ENCODE measurements at places on chromosomes 16 and 17.

DNA sequence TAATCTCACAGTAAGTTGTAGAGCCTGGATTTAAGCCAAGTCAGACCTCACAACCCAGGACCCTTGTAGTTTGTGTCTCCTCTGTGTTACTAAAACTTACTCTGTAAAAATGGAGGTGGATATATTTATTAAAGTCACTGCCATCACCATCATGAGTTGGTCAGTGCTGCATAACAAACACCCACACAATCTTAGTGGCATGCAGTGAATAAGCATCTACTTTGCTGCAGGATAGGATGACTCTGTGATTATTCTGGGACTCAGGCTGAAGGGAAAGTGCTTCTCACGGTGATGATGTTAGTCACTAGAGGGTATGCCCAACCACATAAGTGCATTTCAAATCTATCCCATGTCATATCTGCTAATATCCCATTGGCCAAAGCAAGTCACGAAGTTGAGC is 398.7 kb downstream of the XYLT1 start:
- DNase-seq, result no peak

- DNase-seq, result no peak
Measured at GRCh38 chr17:41692722-41693521, 4.2 kb downstream of the EIF1 start.

DNA sequence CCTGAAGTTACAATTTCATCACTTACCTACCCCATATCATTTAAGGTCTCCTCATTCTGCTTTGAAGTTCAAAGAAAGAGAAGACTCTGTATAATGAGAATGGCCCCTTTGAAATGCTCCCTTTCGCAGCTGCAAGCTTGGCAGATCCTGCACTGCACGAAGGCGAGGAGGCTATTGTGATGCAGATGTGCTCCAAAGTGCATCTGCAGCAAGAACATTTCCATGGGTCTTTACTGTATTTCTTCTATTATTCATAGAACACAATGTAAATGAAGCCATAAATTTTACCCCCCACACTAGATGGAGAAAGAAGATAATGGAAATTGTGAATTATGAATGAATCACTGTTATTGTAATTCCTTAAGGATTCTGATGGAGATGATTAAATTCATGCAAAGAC is 178.7 kb downstream of the CHD9NB start:
- DNase-seq, result no peak

DNA sequence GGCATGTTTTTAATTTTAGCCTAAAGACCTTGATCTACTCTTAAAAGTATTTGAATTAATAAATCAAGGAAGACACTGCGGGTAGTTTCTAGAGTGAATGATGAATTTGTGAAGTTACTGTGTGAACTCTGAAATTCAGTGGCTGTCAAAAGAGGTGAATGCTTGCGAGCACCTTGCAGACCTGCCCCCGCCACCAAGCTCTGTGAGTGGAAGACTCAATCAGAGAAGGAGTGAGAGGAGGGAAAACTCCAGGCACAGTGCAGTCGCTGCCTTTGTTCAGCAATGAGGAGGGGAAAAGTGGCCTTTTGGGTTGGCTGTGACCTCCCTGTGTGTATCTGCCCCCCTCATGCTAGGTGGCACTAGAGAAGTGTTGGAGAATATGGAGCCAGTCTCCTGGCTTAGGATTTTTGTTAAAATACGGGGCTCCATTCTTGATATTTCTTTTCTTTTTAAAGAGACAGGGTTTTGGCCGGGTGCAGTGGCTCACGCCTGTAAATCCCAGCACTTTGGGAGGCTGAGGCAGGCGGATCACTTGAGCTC is 53.0 kb downstream of the LDHD start:
- DNase-seq, result no peak

GRCh38 chr17:600576-601243 is 113.9 kb downstream of the VPS53 start:
- DNase-seq, result no peak
